ENCODE measurements at places on chromosomes 16 and 17.

GRCh38 chr16:1914084-1914608 is 4.1 kb downstream of the HS3ST6 start:
- H3K27ac ChIP-seq = no peak overlapping the region
- no peak overlapping the region for H3K4me3 ChIP-seq
- DNase-seq = no peak
- H3K4me1 ChIP-seq = no peaks in the 10 kb centered on the region
- H3K36me3 ChIP-seq = no peaks in the 10 kb centered on the region

DNA sequence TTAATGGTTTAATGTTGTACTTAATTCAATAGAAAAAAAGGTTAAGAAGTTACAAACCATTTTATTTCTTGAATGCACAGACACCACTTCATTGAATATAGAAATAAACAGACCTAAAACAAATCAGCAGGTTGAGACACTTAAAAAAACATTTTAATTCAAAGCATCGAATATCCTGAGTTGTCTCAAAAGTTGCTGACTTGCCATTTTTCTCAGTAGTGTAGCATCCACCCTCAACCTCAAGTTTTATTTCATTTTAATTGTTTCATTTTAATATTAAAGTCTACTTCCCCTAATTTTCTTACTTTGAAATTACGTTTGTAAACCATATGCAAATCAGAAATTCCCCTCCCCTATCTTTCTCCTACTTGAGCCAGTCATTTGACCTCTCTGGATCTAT is 5.8 kb upstream of the MED13 start:
- no peak overlapping the region for H3K4me3 ChIP-seq
- H3K36me3 ChIP-seq = no peaks in the 10 kb centered on the region
- H3K27me3 ChIP-seq = no peaks in the 10 kb centered on the region
- no peaks in the 10 kb centered on the region for H3K4me1 ChIP-seq
- no peak for DNase-seq

DNA sequence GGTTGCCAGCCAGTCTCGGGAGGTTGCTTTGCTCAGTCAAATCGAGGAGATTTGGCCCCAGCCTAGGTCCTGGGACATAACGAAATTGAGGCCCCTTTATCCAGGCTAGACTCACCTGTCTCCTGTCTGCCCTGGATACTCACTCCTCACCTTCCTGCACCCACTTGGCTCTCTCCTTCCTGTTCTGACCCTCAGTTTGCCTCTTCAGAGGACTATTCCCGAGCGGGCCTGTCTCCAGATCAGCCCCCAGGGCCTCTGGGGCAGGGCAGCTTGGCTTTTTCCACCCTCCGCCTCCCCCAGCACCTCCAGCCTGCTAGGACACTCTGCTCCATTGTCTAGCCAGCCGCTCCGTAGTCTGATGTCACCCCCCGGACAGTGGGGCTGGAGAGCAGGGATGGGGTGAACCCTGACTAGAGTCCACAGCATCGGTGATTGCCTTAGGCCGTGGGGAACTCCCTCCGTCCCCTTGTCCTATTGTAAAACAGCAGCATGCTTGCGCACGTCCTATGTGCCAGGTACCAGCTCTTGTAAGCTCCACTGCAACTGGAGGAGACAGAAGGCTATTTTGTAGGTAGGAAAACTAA is 8.8 kb downstream of the WFIKKN2 start:
- DNase-seq = no peak
- no peaks in the 10 kb centered on the region for H3K27me3 ChIP-seq
- H3K27ac ChIP-seq = no peak overlapping the region
- no peaks in the 10 kb centered on the region for H3K36me3 ChIP-seq
- no peaks in the 10 kb centered on the region for H3K4me1 ChIP-seq

- no peak for DNase-seq
- no peaks in the 10 kb centered on the region for H3K36me3 ChIP-seq
- no peak overlapping the region for H3K4me3 ChIP-seq
- H3K27me3 ChIP-seq = peaks cover 2% of the 10 kb centered on the region
These were observed 12.1 kb downstream of the TBX4 start for GRCh38 chr17:61464130-61464842.

DNA sequence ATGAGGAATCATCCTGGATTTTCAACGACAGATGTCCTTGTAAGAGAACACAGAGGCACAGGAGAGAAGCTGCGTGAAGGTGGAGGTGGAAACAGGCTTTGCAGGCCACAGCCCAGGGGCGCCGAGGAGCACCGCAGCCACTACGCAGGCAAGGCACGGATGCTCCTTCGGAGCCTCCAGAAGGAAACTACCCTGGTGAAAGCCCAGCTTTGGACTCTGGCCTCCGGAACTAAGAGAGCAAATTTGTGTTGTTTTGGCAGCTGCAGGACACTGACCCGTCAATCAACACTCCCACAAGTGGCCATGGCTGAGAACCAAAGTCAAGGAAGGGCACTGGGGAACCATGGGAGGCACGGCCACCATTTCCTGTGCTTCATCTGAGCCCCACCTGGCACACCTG is 3.4 kb downstream of the ARL16 start:
- no peak for DNase-seq
- H3K4me1 ChIP-seq = peaks cover 16% of the 10 kb centered on the region
- H3K4me3 ChIP-seq = no peak overlapping the region

DNA sequence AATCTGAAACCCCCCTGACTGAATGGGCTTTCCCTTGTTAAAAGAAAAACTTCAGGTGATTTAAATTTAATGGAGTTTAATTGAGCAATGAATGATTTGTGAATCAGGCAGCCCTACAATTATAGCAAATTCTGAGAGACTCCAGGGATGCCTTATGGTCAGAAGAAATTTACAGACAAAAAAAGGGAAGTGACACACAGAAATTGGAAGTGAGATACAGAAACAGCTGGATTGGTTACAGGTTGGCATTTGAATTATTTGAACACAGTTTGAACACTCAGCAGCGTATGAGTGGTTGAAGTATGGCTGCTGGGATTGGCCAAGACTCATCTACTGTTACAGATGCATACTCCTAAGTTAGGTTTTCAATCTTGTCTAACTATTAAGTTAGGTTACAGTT is 19.0 kb upstream of the CPHXL start:
- no peaks in the 10 kb centered on the region for H3K36me3 ChIP-seq
- no peak overlapping the region for H3K27ac ChIP-seq
- no peak overlapping the region for H3K4me3 ChIP-seq
- DNase-seq = no peak
- no peaks in the 10 kb centered on the region for H3K27me3 ChIP-seq

- DNase-seq = no peak
- no peaks in the 10 kb centered on the region for H3K27me3 ChIP-seq
- no peak overlapping the region for H3K27ac ChIP-seq
- peaks cover 22% of the 10 kb centered on the region for H3K36me3 ChIP-seq
- peaks cover 2% of the 10 kb centered on the region for H3K4me1 ChIP-seq
These were observed 20.0 kb upstream of the IL17C start for GRCh38 chr16:88618182-88618955.

DNA sequence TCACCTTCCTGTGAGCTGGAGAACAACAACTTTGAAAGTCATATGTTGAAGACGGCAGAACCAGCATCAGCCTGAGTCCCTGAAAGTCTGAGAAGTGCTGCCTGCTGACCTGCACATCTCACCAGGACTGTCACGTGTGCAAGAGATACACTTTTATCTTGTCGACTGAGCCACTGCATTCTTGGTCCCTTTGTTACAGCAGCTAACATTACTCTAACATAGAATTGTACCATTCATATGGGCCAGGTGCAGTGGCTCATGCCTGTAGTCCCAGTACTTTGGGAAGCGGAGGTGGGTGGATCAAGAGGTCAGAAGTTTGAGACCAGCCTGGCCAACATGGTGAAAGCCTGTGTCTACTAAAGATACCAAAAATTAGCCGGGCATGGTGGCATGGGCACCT is 40.1 kb downstream of the MARCHF10 start:
- H3K4me1 ChIP-seq = no peaks in the 10 kb centered on the region
- H3K36me3 ChIP-seq = no peaks in the 10 kb centered on the region
- H3K4me3 ChIP-seq = no peak overlapping the region
- H3K27ac ChIP-seq = no peak overlapping the region
- no peak for DNase-seq

DNA sequence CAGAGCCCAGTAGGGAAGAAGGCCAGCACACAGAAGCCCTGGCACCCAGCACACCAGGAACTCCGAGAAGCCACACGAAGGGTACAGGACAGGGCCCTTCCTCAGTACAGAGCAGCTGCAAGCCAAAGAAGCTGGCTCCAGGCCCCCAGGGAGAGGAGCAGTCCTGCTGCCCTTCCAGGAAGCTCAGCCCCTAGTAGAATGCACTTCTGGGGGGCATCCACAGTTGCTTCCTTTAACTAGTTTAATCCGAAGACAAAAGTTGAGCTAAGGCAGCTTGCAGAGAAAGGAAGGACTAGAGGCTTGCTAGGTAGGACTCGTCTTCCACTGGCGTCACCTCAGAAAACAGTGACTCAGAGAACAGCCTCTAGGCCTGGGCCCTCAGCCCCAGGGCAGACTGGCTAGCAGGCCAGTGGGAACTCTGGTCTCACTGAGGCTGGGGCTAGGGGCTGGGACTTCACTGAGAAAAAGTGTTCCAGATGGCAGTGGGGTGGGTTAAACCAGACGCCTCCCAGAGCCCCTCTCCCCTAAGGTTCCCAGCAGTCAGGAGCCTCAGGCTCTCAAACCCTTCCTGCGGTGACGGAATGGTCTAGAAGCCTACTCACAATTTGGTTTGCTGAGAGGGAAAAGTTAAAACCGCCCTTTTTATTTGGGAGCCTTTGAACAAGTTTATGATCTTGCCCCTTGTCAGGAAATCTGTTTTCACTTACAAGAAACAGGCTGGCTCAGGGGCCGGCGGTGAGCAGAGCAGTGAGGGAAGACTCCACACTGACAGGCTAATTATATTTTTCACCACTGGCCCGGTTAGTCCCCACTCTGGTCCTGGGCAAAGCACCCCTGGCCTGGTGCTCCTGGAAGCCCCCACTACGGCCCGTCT is 41.4 kb downstream of the ACTG1 start:
- peaks cover 5% of the 10 kb centered on the region for H3K4me1 ChIP-seq
- DNase-seq = no peak
- no peak overlapping the region for H3K27ac ChIP-seq
- no peak overlapping the region for H3K4me3 ChIP-seq
- H3K36me3 ChIP-seq = no peaks in the 10 kb centered on the region

GRCh38 chr17:28907709-28908475 is 5.0 kb upstream of the DHRS13 start:
- H3K4me1 ChIP-seq = peaks cover 14% of the 10 kb centered on the region
- no peak overlapping the region for H3K4me3 ChIP-seq
- DNase-seq = no peak
- peak overlapping the region; percentile 60 for H3K27ac ChIP-seq
- H3K36me3 ChIP-seq = peaks cover 51% of the 10 kb centered on the region
- H3K27me3 ChIP-seq = no peaks in the 10 kb centered on the region

DNA sequence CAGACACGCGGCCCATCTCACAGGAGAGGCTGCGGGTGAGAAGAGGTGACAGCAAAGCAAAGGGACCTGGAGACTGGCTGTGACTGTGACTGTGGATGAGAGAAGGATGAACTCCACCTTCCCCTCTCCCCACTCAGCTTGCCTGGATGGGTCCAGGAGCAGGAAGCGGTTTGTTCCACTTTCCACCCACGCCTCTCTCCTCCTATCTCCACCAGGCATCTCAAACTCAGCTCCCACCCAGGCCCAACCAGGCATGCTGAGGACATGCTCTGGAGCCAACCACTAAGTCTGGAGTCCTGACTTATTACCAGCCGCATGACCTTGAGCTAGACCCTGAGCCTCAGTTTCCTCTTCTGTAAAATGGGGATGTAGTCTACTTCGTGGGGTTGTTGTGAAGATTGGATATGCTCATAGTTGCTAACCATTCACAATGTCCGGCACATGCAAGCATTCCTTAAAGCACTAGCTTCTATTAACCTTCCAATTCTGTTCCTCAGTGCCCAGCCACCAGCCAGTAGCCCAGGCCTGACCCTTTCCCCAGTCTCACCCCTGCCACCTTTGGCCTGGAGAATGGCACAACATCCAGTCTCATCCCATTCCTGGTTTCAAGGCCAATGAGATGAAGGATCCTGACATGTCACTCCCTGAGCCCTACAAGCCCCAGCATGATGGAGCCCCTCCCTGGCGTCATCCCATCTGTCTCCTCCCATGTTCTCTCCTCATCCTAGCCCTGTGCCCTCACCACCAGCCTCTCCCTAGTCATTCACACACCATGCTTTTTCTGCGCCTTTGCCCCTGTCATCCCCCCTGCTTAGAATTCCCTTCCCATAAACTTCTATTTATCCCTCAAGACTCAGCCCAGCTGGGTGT is 2.3 kb downstream of the GAS2L2 start:
- no peak for DNase-seq
- no peak overlapping the region for H3K4me3 ChIP-seq
- no peaks in the 10 kb centered on the region for H3K36me3 ChIP-seq
- peaks cover 6% of the 10 kb centered on the region for H3K27me3 ChIP-seq

GRCh38 chr17:80743181-80743771 is 198.6 kb downstream of the RPTOR start:
- H3K27me3 ChIP-seq = no peaks in the 10 kb centered on the region
- no peaks in the 10 kb centered on the region for H3K36me3 ChIP-seq
- H3K27ac ChIP-seq = no peak overlapping the region

GRCh38 chr16:57013229-57013628 is 23.9 kb downstream of the NLRC5 start:
- no peaks in the 10 kb centered on the region for H3K36me3 ChIP-seq
- no peak for DNase-seq
- no peak overlapping the region for H3K27ac ChIP-seq
- H3K27me3 ChIP-seq = no peaks in the 10 kb centered on the region
- no peaks in the 10 kb centered on the region for H3K4me1 ChIP-seq
- no peak overlapping the region for H3K4me3 ChIP-seq

GRCh38 chr16:75287708-75288107 is 36.3 kb upstream of the BCAR1 start:
- no peak overlapping the region for H3K4me3 ChIP-seq
- no peaks in the 10 kb centered on the region for H3K4me1 ChIP-seq
- H3K27ac ChIP-seq = no peak overlapping the region
- H3K27me3 ChIP-seq = no peaks in the 10 kb centered on the region

- no peaks in the 10 kb centered on the region for H3K27me3 ChIP-seq
- H3K4me3 ChIP-seq = no peak overlapping the region
- no peak for DNase-seq
- no peaks in the 10 kb centered on the region for H3K36me3 ChIP-seq
- H3K27ac ChIP-seq = peak overlapping the region; percentile 6
- H3K4me1 ChIP-seq = peaks cover 34% of the 10 kb centered on the region
These were observed 50.0 kb downstream of the VMP1 start for GRCh38 chr17:59757470-59757869.

GRCh38 chr16:46658925-46659324 is 30.1 kb downstream of the VPS35 start:
- H3K4me1 ChIP-seq = no peaks in the 10 kb centered on the region
- no peak overlapping the region for H3K4me3 ChIP-seq
- DNase-seq = no peak

GRCh38 chr17:66690166-66690565 is 144.8 kb upstream of the CACNG5 start:
- no peak for DNase-seq
- H3K4me3 ChIP-seq = no peak overlapping the region
- H3K4me1 ChIP-seq = no peaks in the 10 kb centered on the region
- H3K36me3 ChIP-seq = no peaks in the 10 kb centered on the region
- H3K27ac ChIP-seq = no peak overlapping the region
- H3K27me3 ChIP-seq = no peaks in the 10 kb centered on the region

DNA sequence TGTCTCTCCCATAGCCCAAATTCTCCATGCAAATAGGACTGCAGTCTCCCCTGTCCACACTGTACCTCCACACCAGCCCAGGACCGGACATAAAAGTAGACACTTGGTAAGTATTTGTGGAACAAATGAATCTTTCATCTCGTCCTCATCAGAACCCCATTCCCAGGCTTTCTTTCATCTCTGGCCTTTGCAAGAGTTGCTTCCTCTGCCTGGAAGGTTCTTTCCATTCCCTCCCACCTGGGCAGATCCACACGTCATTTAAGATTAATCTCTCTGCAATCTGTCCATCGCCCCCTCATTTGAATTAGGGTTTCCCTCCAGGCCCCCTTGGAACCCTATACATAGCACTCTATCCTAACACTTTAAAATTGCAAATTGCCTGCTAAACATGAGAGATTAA is 3.9 kb upstream of the NXPH3 start:
- DNase-seq = no peak
- peaks cover 58% of the 10 kb centered on the region for H3K4me1 ChIP-seq
- H3K27me3 ChIP-seq = no peaks in the 10 kb centered on the region

Data from thoracic aorta (tissue), 2 donors.